ENCODE measurements at places on chromosomes 4 and X. TPM values are rescaled to one million over a fixed set of nuclear protein-coding genes. Genes with fewer than 3 reads are reported as not detected.

FNIP2 gene
- 5.0 TPM for total RNA-seq

NEUROG2 gene
- total RNA-seq, result not detected

CENPE gene
- 9.0 TPM for total RNA-seq

CT45A1 gene
- total RNA-seq, result not detected

SLITRK4 gene
- total RNA-seq, result not detected

TLL1 gene
- 0.40 TPM for total RNA-seq

BEX1 gene
- not detected for total RNA-seq

SSX4B gene
- not detected for total RNA-seq

ELK1 gene
- 36.8 TPM for total RNA-seq

TMPRSS11F gene
- not detected for total RNA-seq

IL15 gene
- total RNA-seq, result 11.2 TPM

PABPC5 gene
- 0.03 TPM for total RNA-seq

MAGEC1 gene
- total RNA-seq, result 0.04 TPM

PGRMC1 gene
- 160 TPM for total RNA-seq

CXCL8 gene
- total RNA-seq, result 10.2 TPM

WDR17 gene
- 1.8 TPM for total RNA-seq

AKAP4 gene
- not detected for total RNA-seq

SSX2 gene
- total RNA-seq, result not detected

ADH4 gene
- total RNA-seq, result not detected

DCAF12L2 gene
- total RNA-seq, result 0.14 TPM

FGF5 gene
- 0.44 TPM for total RNA-seq

TMPRSS11A gene
- not detected for total RNA-seq

CCNG2 gene
- 3.4 TPM for total RNA-seq

PRR32 gene
- not detected for total RNA-seq

SLC6A14 gene
- total RNA-seq, result not detected

RAI2 gene
- 0.12 TPM for total RNA-seq

GLUD2 gene
- 2.6 TPM for total RNA-seq

XAGE2 gene
- total RNA-seq, result not detected

LRRC66 gene
- total RNA-seq, result not detected

BEND4 gene
- not detected for total RNA-seq

ITM2A gene
- total RNA-seq, result 0.38 TPM

ADH6 gene
- total RNA-seq, result not detected

CBLL2 gene
- not detected for total RNA-seq

F9 gene
- total RNA-seq, result not detected

FRMD7 gene
- not detected for total RNA-seq

FRMPD4 gene
- total RNA-seq, result not detected

TMEM31 gene
- total RNA-seq, result not detected

DUSP9 gene
- total RNA-seq, result 1.2 TPM

JADE3 gene
- total RNA-seq, result 11.8 TPM

NAP1L2 gene
- total RNA-seq, result 1.3 TPM

ZNF630 gene
- total RNA-seq, result 0.10 TPM

Measured in A549 treated with CpdA at 1 μM for 4 hours (cell line).